H9 (cell line): ENCODE measurements at places on chromosomes 11 and 22.

GRCh38 chr11:17877886-17878285 lies 135.0 kb downstream of the SERGEF start:
- no peaks in the 10 kb centered on the region for H3K36me3 ChIP-seq
- H3K27me3 ChIP-seq: no peaks in the 10 kb centered on the region
- no peak overlapping the region for H3K4me3 ChIP-seq
- no peak overlapping the region for H3K27ac ChIP-seq
- H3K4me1 ChIP-seq: no peaks in the 10 kb centered on the region

- H3K27ac ChIP-seq: no peak overlapping the region
- no peaks in the 10 kb centered on the region for H3K36me3 ChIP-seq
- H3K4me3 ChIP-seq: no peak overlapping the region
- no peaks in the 10 kb centered on the region for H3K27me3 ChIP-seq
- peaks cover 7% of the 10 kb centered on the region for H3K4me1 ChIP-seq
Observed at GRCh38 chr22:28141614-28142013, 222.6 kb upstream of the PITPNB start.

DNA sequence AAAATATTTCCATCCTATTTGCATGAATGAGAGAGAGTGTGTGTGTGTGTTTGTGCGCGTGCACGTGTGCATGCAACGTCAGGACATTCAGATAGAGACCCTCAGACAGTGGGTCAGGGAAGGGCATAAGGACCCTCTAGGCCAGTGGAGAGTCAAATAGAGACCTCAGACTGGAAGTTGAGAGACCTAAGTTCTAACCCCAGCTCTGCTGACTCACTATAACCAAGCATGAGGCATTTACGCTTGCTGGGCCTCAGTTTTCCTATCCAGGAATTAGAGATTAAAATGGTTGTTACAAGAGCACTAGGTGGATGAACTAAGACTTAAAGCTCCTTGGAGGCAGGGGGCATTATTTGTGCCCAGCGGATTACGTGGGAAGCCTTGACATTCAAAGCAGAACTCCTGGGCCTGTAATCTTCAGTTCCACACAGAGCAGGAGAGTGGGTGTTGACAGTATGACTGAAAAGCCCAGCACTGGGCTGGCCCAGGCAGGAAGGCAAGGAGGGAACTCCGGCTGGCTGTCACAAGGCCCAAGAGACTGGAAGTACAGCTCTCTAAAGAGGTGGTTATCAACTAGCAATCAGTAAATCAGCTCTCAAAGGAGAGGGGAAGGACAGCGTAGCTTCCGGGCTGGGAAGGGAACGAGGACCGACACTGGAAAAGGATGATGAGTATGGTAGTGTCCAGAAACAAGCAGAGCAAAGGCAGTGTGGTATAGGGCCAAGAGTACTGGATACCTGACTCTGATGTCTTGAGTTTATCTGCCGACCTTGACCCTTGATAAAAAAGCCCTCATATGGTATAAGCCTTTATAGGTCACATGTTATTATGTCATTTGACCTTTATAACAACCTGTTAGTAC lies 9.2 kb downstream of the RHOG start:
- peaks cover 18% of the 10 kb centered on the region for H3K4me1 ChIP-seq
- H3K27ac ChIP-seq: no peak overlapping the region
- no peak overlapping the region for H3K4me3 ChIP-seq
- no peak for DNase-seq
- peaks cover 47% of the 10 kb centered on the region for H3K36me3 ChIP-seq

GRCh38 chr11:36574486-36574885 lies 6.7 kb downstream of the RAG1 start:
- H3K4me1 ChIP-seq: no peaks in the 10 kb centered on the region
- DNase-seq: no peak
- no peak overlapping the region for H3K27ac ChIP-seq
- H3K4me3 ChIP-seq: no peak overlapping the region
- no peaks in the 10 kb centered on the region for H3K27me3 ChIP-seq

DNA sequence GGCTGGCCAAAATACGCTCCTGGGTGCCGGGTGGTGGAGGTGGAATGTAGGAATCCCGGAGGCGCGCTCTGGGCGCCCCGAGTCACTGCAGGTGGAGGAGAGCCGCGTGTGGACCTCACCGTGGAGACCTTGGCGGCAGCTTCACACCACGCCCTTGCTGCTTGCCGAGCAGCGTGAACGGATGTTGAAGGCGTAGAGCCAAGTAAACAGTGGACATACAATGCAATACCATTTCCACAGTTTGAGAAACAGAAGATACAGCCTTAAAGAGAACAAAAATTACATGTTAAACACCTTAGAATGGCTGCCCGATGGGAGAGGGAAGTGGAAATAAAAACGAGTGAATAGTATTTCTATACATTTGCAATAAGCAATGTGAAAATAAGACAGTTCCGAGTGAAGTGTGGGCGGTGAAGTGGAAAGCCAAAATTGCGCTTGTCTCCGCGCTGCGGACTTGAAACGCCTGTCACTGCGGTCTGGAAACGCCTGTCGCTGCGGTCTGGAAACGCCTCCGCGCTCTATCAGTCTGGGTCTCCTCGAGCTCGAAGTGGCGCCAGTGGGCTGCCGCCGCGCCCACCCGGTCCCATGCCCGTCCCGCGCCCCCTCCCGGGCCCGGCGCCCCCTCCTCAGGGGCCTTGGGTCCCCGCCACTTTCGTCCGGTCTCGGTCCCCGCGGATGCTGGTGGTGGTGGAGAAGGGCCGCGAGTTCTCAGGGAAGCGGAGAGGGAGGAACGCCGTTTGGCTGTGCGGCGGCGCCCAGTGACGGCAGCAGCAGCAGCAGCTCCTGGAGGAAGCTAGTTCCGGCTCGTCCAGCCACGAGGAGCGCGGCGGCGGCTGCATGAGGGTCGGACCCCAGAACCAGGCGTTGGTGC lies 1.6 kb downstream of the NCR3LG1 start:
- peak overlapping the region; percentile 69 for H3K4me3 ChIP-seq
- no peaks in the 10 kb centered on the region for H3K36me3 ChIP-seq
- peak; percentile 77 for DNase-seq

DNA sequence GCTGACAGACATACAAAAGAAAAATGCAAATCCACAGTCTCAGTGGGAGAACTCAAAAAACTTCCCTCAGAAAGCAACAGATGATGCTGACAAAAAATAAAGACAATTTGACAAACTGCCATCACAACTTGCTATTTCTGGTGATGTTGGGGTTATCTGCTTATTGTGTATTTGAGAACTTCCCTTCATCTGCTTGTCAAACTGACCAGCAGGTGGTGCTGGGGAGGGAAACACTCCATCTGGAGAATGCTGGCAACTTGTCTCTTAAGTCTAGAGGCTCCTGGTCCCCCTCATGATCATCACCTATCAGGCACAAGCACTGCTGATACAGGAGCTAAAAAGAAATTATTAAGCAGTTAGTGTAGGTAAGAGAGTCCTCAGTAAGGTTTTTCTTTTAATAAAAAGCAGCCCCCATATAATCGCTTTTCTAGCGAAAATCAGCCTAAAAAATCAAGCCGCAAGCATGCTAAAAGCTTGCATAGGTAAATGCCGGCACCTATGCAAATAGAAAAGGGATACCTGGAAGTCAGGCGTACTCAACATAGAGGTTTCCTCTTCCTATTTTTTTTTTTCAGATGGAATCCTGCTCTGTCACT lies 9.8 kb upstream of the FAM111B start:
- no peaks in the 10 kb centered on the region for H3K27me3 ChIP-seq
- peak; percentile 65 for DNase-seq
- peaks cover 4% of the 10 kb centered on the region; the same call in 1 of the 2 replicates for H3K4me1 ChIP-seq
- H3K36me3 ChIP-seq: no peaks in the 10 kb centered on the region
- H3K27ac ChIP-seq: no peak overlapping the region

GRCh38 chr11:85752890-85753581 lies 57.9 kb downstream of the SYTL2 start:
- peaks cover 13% of the 10 kb centered on the region for H3K4me1 ChIP-seq
- no peak overlapping the region for H3K27ac ChIP-seq
- DNase-seq: no peak
- 0 out of 3 replicates have a peak, but pooled peaks cover 1% of the 10 kb centered on the region for H3K36me3 ChIP-seq
- H3K27me3 ChIP-seq: no peaks in the 10 kb centered on the region

DNA sequence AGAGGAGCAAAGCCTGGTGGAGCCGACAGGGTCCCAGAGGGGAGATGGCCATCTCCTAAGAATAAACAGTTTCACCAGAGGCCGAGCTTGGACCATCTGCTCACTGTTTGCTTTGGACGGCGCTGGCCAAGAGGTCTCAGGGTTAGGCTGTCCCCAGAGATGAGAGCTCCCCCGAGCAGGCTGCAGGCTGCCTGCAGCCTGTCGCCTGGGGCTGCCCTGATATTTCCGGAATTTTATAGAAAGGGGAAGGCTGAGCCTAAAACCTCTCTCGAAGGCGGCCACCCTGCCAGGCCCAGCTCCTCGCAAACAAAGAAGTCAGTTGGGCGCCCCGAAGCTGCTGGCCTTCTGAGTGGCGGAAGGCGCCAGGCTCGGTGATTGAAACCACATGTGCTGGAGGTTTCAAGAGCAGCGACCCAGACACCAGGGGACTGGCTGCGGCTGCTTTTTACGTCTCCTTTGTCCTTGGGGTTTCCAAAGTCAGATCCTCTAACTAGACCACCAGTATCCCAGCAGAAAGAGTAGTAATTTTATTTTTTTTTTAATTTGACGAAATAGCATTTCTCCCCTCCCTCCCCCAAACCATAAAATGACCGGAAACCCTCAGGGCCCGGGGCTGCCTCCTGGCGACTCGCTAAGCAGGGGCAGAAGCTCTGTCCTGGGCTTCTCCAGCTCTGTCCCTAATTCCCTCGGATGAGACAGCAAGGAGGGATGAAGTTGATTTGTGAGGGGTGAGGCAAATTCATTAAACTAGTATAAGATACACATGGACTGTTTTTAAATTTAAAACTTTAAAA lies 57.4 kb downstream of the CLMP start:
- no peaks in the 10 kb centered on the region; the same call in 1 of the 2 replicates for H3K4me1 ChIP-seq
- H3K27ac ChIP-seq: no peak overlapping the region
- H3K36me3 ChIP-seq: no peaks in the 10 kb centered on the region
- H3K4me3 ChIP-seq: no peak overlapping the region
- DNase-seq: peak; percentile 80
